Skin of body (tissue), 3 donors: ENCODE measurements at places on chromosomes 12 and 14.

- DNase-seq, result no peak
These were observed 23.6 kb downstream of the ARMH4 start for GRCh38 chr14:58128416-58128815.

DNA sequence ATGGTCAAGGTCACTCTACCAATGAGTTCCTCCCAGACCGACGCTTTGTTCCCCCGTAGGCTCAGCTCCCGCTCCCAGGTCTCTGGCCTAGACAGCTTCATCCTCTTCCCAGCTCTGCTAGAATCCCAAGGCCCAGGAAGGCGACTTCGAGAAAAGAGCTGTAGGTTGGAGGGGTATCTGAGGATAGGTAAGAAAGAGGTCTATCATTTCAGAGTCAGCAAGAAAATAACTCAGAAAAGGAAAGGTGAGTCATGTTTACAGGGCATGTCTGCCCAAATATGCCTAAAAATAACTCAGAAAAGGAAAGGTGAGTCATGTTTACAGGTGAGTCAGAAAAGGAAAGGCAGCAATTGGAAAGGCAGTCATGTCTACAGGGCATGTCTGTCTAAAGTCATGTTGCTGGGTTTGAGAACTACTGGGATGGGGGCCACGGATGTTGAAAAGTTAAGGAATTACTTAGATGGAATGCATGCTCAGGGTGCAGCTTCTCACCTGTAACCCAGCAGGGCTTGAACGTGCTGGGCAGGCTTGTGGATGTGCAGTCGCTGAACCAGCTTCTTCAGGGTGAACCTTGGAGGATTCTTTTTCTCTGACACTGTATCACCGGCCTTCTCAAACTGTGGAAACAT is 12.2 kb downstream of the TEP1 start:
- no peak for DNase-seq

DNA sequence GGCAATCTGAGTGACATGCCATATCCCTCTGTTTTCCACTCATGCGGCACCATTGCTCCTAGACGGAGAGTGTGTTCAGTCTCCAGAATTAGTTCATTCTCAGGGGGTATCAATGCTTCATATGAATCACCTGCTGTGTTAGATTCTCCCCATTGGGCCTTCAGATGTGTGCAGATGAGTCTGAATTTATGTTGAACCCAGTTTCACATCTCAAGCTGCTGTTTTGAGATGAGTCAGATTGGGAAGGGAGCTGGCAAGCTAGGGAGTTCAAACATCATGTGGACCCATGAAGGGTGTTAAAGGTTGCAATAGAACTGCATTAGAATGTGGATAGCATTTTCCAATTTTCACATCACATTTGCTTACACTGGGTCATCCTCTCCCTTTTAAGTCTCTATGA is 46.9 kb upstream of the KCNA1 start:
- no peak for DNase-seq

DNA sequence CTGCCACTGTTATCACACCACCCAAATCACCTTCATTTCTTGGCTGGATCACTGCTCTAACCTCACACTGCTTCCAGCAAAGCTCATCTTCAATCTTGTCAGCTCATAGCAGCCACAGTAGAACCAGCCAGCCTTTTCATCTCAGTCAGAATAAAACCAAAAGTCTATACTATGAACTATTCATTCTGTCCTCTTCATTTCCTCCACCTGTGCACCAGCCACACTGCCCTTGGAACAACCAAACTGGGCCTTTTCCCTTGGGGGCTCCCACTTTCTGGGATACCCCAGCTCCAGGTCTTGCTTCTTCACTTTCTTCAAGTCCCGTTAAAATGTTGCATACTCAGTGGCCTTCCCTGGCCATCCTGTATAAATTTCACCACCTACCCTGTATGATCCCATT is 234.4 kb upstream of the DAAM1 start:
- no peak for DNase-seq

GRCh38 chr12:100942984-100943749 is 148.6 kb downstream of the ANO4 start:
- no peak for DNase-seq

DNA sequence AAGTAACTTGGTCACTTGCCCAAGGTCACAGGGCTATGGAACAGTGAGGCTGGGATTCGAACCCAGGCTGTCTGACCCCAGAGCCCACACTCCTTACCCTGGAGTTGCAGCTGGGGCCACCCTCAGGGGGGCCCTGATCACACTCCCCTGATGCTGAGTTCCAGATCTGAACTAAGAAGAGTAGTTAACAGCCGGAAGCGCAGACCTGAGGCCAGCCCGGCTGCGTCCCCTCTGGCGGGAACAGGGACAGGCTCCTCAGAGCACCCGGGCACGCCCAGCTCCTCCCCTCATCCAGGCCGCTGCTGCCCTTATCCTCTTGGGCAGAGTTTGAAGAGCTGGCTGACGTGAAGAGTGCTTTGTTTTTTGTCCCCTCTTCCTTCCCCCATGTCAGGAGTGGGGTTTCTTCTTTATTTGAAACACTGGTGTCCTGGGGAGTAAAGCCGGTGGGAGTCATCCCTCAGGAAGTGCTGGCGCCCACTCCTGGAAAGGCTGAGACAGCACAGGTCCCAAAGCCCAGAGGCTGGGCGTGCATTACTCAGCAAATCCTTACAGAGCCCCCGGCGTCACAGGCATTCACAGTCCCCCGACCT is 8.7 kb downstream of the PHB2 start:
- peak; percentile 37 for DNase-seq

DNA sequence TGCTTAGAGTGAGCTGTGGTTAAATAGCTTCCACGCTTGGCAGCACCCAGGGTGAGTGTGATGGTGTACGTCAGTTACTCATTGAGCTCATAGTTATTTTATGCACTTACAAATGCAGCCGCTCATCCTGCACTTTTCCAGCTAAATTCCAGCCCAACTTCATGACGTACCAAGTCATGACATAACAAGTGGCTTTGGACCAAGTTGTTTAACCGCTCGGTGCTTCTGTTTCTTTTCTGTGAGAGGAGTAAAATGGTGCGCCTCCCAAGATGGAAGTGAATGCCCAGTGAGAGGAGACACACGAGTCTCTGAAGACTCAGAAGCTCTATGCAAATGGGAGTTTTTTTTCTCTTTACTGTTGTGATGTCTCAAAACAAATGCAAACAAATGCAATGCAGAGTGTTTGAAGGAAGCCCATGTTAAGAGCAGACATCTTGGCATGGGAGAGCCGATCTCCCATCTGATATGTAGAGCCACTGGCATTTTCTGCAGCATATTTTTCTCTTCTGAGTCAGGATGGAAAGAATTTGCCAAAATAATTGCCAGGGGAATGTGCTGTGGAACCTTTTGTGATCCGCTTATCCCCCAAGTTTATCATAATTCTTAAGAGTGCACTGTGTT is 72.2 kb downstream of the FBXW8 start:
- DNase-seq, result peak; percentile 63

DNA sequence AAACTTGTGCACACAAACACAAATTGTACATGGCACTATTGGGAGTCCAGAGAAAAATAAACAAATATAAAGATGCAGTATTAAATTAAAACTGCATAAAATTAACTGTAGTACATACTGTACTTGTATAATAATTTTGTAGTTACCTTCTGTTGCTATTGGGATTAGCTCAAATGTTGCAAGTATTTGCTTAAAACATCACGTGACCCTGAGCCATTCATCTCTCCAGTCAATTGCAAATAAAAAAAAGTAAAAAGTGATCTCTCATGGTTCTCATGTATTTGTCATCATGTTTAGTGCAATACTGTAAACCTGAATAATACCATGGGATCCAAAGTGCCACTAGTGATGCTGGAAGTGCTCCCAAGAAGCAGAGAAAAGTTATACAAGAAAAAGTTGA is 88.1 kb upstream of the NAV3 start:
- DNase-seq, result no peak

- DNase-seq, result no peak
These were observed 130.9 kb downstream of the C12orf75 start for GRCh38 chr12:105461271-105461943.

GRCh38 chr14:51877810-51878209 is 17.4 kb downstream of the GNG2 start:
- no peak for DNase-seq

GRCh38 chr12:48454667-48455066 is 17.7 kb upstream of the ANP32D start:
- no peak for DNase-seq

DNA sequence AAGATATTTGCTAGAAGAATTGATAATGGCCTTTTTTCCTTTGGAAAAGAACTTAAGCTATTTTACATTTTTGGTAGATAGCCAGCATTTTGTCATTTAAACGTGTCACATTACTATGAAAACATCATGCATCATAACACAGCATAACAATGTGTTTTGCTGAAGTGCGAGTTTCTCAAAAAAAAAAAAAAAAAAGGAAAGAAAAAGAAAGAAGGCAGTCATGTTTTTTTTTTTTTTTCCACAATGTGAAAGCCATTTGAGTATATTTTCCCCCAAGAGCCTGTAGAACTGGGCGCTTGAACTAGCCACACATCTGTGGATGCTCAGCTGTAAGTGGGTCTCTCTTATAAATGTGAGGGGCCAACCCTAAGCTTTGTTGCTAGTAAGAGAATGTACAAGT is 300.1 kb downstream of the AKAP6 start:
- peak; percentile 20 for DNase-seq

GRCh38 chr12:19945559-19946435 is 422.5 kb upstream of the PDE3A start:
- DNase-seq, result no peak

DNA sequence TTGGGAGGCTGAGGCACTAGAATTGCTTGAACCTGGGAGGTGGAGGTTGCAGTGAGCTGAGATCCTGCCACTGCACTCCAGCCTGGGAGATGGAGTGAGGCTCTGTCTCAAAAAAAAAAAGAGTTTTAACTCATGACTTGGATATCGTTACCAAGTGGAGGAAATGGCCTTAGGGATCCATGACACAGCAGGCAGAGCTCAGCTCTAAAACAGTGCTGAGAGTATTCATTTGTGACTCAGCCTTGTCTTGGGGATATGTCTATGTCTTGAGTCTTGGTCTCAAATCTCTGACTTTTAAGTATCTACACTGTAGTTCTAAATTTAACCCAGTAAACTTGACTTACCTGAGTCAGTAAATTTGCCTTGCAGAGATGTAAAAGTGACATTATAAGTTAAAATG is 8.8 kb upstream of the PEX5 start:
- no peak for DNase-seq

DNA sequence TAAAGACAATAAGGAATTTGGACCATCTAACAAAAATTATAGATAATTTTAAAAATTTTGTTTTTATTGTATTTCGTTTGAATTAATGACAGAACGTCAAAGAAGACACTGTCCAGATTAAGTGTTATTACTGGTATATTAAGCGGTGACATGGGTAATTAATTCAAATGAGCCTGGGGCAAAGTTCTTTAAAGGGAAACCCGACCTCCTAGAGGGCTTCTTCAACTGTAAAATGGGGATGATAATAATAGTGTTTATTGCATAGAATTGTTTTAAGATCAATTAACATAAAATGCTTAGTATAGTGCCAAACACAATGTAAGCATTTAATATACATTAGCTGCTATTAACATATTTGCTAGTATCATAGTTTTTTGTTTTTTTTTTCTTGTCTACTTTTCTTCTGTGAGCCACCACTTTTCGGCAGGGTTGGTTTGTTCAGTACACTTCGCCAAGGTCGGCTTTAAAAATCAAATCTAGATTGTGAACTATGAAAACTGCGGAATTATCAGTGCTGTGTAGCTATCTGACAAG is 514 bp upstream of the LARP4 start:
- no peak for DNase-seq

DNA sequence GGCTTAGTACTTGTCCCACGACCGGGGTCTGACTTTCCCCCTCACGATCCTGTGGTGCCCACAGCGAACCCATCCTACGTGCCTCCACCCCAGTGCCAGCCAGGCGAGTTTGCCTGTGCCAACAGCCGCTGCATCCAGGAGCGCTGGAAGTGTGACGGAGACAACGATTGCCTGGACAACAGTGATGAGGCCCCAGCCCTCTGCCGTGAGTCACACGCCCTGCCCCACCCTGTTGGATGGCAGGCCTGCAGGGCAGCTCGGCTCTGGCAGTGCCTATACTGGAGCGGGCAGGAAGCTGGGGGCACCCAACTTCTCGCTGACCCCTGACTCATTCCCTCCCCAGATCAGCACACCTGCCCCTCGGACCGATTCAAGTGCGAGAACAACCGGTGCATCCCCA is 18.3 kb upstream of the LRP1-AS start:
- no peak for DNase-seq

DNA sequence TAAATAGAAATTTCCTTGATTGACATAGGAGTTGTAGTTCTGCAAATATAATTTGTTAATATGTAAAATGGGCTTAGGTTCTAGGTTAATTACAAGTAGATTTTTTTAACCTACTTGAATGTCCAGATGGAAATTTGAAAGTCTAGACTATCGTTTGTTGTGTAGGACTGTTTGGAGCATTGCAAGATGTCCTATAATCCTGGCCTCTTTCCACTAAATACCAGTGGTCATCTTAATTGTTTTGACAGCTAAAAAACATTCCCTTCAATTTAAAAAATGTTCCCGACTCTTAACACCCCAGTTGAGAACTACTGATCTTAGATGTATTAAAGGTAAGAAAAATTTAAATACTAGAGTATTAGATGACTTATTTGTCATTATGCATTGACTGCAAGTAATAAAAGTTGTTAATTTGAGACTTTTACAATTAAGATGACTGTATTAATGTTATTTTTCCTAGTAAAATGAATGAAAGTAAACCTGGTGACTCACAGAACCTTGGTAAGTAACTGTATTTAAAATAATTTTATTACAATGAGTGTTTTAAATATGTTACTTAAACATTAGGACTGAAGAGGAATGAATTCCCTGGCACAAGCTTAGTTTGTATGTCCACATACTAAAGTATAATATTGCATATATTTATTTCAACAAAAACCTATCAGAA is 21.8 kb downstream of the G2E3 start:
- DNase-seq, result no peak

GRCh38 chr12:108850854-108851573 is 6.4 kb downstream of the SSH1 start:
- DNase-seq, result no peak
